ENCODE measurements at places on chromosomes 4 and X.

- H3K27me3 ChIP-seq = peaks cover 18% of the 10 kb centered on the region
- H3K4me1 ChIP-seq = peaks cover 11% of the 10 kb centered on the region
- no peak overlapping the region for H3K4me3 ChIP-seq
- no peaks in the 10 kb centered on the region for H3K36me3 ChIP-seq
Measured at GRCh38 chr4:73860181-73860580, 7.1 kb downstream of the PF4V1 start.

- no peak overlapping the region for H3K27ac ChIP-seq
- H3K4me1 ChIP-seq = peaks cover 2% of the 10 kb centered on the region
- no peak overlapping the region for H3K4me3 ChIP-seq
- H3K27me3 ChIP-seq = no peaks in the 10 kb centered on the region
- no peaks in the 10 kb centered on the region for H3K36me3 ChIP-seq
Measured at GRCh38 chr4:173237762-173238161, 69.2 kb downstream of the GALNT7 start.

DNA sequence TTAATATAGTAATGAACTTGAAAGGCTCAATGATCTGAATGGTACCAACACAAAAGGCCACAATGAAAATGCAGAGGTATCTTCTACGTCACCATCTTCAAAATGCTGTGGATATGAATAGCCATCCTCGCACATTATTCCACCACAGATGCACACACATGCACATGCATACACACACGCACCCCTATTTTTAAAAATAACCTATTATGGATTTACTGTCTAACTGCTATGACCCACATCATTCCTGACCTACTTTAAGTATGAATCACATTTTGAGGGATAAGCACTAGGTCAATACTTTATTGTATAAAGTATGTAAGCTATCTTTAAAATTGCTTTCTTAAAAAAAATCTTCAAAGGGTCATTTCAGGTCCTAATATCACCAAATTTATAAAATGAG is 24.4 kb upstream of the CORIN start:
- peak; percentile 77 for DNase-seq
- peaks cover 17% of the 10 kb centered on the region for H3K4me1 ChIP-seq
- no peak overlapping the region for H3K4me3 ChIP-seq

DNA sequence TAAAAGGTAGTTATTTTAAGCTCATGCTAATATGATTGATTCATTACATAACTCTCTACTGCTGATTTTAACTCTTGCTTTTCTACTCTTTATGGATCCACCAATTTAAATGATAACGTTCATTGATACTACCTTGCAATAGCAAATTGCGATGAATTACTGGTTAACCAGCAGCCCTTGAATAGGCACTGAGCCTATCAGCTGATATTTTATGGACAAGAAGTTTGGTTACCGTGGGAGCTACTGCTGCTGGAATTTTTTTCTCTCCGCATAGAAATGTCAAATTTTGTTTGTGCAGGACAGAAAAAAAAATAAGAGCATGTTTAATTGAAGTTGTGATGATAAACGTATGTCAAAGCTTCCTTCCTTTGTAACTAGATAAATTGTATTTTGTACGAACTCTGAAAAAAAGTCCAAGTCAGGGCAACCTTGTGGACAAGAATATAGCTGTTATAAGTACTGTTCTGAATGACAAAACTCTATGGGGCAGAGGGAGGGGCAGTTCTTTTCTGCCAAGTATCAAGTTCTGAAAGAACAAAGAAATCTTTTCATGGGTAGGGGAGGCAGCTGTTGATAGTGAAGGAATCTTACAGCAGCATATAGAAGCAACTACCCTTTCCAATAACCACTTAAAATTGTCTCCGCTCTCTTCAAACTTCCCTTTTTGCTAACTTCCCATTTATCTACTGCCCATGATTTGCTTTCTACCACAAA is 434.9 kb upstream of the PABPC4L start:
- no peaks in the 10 kb centered on the region for H3K4me1 ChIP-seq
- H3K27me3 ChIP-seq = no peaks in the 10 kb centered on the region
- H3K27ac ChIP-seq = no peak overlapping the region
- H3K4me3 ChIP-seq = no peak overlapping the region

GRCh38 chr4:67687636-67688035 is 13.3 kb downstream of the UBA6 start:
- H3K4me1 ChIP-seq = peaks cover 6% of the 10 kb centered on the region
- peak overlapping the region; percentile 59 for H3K27ac ChIP-seq
- peak; percentile 79 for DNase-seq
- no peaks in the 10 kb centered on the region for H3K27me3 ChIP-seq

DNA sequence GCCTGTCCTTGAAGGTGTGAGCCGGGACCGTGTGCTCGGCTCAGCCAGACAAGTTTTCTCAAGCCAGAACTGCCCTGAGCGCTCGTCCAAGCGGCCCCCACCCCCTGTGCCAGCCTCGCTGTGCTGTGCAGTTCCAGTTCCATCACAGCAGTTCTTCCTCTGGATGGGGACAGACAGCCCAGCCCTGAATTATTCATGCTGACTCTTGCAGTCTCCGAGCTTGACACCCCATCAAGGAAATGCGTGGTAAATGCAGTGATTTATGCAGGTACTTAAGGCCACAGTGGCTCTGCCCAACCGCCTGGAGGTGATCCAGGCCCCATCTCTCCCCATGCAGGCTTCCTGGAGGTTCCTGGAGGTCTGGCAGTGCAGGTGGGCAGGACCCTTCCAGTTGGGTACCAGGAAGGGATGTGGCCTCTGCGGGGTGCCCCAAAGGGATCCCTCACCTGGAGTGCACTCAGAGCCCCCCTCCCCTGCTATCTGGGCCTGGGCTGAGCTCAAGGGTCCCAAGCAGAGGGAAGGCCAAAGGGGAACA is 44.8 kb upstream of the HMX1 start:
- H3K36me3 ChIP-seq = no peaks in the 10 kb centered on the region
- H3K4me3 ChIP-seq = no peak overlapping the region
- DNase-seq = no peak
- no peak overlapping the region for H3K27ac ChIP-seq
- H3K4me1 ChIP-seq = no peaks in the 10 kb centered on the region
- no peaks in the 10 kb centered on the region for H3K27me3 ChIP-seq

- H3K4me3 ChIP-seq = no peak overlapping the region
- DNase-seq = no peak
- H3K36me3 ChIP-seq = no peaks in the 10 kb centered on the region
- H3K27me3 ChIP-seq = no peaks in the 10 kb centered on the region
- H3K27ac ChIP-seq = no peak overlapping the region
Measured at GRCh38 chr4:83217721-83218522, 66.7 kb downstream of the COQ2 start.

DNA sequence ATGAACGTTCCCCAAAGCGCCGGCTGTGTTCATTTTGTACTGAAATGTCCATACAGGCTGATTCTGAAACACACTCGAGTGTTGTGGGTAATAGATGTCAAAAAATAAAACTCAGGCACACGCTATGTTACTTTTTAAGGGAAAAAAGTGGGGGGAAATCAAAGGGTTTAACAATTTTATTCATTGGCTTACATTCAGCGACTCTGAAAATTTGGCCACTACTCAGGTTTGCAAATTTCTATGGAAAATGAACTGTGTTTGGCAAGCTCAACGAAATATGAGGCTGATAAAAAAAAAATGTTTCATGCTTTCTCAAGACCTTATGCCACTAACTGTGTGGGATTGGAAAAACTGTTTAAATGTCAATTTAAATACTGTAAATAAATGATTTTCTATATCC is 18.5 kb downstream of the AMELX start:
- no peaks in the 10 kb centered on the region for H3K36me3 ChIP-seq
- no peak overlapping the region for H3K4me3 ChIP-seq
- no peaks in the 10 kb centered on the region for H3K4me1 ChIP-seq
- H3K27ac ChIP-seq = no peak overlapping the region
- H3K27me3 ChIP-seq = no peaks in the 10 kb centered on the region

DNA sequence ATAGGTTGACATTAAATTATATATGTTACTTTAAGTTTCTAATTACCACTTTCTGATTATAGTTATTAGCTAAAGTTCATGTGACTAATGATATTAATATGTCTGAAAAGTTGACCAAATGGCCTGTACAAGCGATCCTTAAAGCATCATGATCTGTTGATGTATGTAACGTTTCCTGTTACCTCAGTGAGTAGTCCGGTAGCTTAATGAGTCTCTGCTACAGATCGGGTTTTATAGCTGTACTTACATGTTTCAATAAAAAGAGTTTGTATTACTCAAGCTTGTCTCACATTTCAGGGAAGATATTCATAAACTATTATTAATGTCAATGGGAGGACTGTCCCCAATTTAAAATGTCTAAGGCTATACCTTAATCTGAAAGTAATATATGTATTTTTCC is 246.3 kb downstream of the PPP3CA start:
- no peaks in the 10 kb centered on the region for H3K27me3 ChIP-seq
- no peak for DNase-seq
- H3K4me1 ChIP-seq = peaks cover 3% of the 10 kb centered on the region
- no peak overlapping the region for H3K4me3 ChIP-seq

GRCh38 chrX:48961585-48962091 is 4.2 kb upstream of the OTUD5 start:
- peaks cover 2% of the 10 kb centered on the region for H3K4me1 ChIP-seq
- peak; percentile 27 for DNase-seq
- H3K27ac ChIP-seq = no peak overlapping the region
- no peak overlapping the region for H3K4me3 ChIP-seq

- H3K36me3 ChIP-seq = no peaks in the 10 kb centered on the region
- peaks cover 10% of the 10 kb centered on the region for H3K4me1 ChIP-seq
- peak; percentile 78 for DNase-seq
- H3K27ac ChIP-seq = no peak overlapping the region
Measured at GRCh38 chr4:185219551-185220344, 10.3 kb downstream of the SNX25 start.

DNA sequence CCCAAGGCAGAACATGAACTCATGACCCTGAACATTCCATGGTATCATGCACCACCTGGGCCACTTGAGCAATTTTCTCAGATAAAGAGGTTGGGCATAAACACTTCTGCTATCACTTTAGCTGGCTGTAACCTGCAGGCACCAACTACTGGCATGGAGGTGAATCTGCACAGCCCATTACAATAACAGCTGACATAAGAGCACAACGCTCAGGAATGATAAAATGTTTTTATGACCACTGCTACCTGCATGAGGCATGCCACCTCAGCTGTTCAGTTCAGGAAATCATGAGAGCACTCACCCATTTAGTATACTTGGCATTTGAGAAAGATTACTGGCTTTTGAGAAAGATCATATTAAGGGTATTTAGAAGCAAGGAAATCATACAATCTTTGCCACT is 85.7 kb upstream of the SPIN4 start:
- H3K27me3 ChIP-seq = no peaks in the 10 kb centered on the region
- no peak overlapping the region for H3K4me3 ChIP-seq
- H3K4me1 ChIP-seq = no peaks in the 10 kb centered on the region
- no peak for DNase-seq

DNA sequence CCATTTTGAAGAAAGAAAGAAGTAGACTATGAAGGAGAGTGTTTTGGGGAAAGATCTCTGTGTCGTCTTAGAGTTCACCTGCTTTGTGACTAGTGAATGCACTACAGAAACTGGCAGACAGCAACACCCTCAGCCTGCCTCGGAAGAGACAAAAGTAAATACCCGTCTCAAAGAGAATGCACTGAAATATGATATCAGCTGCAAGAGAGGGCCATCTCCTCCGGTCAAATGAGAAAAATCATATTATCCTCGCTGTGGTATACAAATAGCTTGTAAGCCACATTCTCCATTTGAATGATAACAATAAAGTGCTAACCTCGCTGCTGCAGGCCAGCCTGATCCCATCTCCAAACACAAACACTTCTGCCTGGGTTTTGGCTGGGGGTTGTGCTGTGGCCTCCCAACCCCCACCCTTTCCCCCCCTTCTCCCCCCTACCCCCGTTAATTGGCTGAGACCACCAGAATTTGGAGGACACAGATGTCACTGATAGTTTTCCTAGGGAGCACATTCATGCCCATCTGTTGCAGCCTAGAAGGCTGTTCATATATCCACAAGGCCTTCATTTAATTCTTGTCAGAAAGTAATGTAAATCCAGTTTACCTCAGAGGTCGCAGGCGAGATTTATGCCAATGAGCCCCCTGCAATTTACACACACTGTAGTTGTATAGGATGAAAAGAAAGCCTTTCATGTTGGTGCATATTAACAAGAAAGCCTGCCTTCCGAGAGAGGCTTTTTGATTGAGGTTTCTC is 46.3 kb downstream of the ALPK1 start:
- peaks cover 3% of the 10 kb centered on the region for H3K4me1 ChIP-seq
- no peak overlapping the region for H3K27ac ChIP-seq
- no peaks in the 10 kb centered on the region for H3K27me3 ChIP-seq
- no peak overlapping the region for H3K4me3 ChIP-seq
- H3K36me3 ChIP-seq = no peaks in the 10 kb centered on the region
- no peak for DNase-seq

DNA sequence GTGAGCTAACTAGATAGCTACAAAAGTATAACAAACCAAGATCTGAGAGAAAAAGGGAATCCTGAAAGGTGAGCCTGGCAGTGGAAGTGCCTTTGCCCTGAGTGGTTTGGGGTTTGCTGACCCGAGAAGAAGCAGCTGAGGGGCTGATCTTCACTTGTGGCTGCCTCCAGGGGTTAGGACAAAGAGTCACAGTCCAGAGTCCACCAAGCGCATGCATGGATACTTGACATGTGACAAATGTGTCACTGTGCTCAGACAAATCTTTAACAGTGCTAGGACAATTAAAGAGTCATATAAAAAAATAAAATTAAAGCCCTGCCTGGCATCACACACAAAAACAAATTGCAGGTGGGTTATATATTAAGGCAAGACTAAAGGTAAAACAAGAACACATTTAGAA is 26.4 kb downstream of the HMGB3 start:
- no peak overlapping the region for H3K4me3 ChIP-seq
- DNase-seq = no peak
- H3K4me1 ChIP-seq = no peaks in the 10 kb centered on the region
- no peak overlapping the region for H3K27ac ChIP-seq
- no peaks in the 10 kb centered on the region for H3K27me3 ChIP-seq

DNA sequence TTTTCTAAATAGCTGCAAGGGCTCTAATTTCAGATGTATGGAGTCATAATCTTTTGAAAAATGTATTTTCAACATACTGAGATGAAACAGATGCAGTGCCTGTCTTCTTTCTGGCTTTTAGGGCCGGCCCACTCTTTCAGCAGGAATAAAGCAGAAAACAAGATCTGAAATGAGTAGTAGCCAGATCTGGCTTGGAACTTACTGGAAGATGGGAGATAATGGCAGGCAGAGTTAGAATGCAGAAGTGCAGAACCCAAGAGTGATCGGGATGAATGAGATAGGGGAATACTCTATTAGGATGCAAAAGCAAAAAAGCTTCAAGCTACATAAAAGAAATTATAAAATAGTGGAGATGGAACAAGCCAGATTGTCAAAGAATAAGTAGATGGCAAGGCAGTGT is 1.4 kb upstream of the FAM120C start:
- H3K36me3 ChIP-seq = no peaks in the 10 kb centered on the region
- no peak overlapping the region for H3K4me3 ChIP-seq
- H3K27me3 ChIP-seq = no peaks in the 10 kb centered on the region
- no peaks in the 10 kb centered on the region for H3K4me1 ChIP-seq
- DNase-seq = no peak

GRCh38 chr4:6018331-6018730 is at the start of gene C4orf50:
Gene C4orf50 (minus strand): TSS chr4:6018431.
- H3K4me1 ChIP-seq = no peaks in the 10 kb centered on the region
- no peaks in the 10 kb centered on the region for H3K27me3 ChIP-seq
- DNase-seq = no peak

All from IMR-90 (cell line).